ACHN (cell line): ENCODE measurements at places on chromosomes 2 and 18.

DNA sequence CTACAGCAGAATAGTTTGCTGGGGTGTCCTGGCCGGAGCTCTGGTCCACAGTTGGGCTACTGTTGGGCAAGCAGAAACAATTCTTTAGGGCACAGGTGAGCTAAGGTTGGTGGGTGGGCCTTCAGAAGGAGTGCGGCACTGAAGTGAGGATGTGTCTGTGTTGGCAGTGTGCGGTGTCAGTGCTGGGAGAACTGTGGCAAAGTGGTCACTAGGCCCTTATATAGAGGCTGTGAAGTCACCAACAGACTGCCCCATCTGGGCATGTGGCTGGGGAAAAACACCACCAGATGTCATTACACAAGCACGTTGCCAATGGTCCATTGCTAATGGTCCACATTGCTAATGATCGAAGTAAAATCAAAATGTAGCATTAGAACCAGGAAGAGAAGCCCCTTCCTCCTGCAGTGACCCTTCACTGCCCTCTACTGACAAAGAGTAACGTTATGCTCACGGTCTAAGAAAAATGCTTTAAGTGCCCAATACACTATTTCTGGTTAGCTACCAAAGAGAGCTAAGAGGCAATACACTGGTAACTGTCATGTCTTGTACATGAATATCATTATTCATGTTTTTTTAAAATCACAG lies 21.3 kb downstream of the SCN1A start:
- peak; percentile 54 for DNase-seq

GRCh38 chr2:191574232-191574631 lies 103.7 kb upstream of the NABP1 start:
- peak; percentile 41 for DNase-seq

DNA sequence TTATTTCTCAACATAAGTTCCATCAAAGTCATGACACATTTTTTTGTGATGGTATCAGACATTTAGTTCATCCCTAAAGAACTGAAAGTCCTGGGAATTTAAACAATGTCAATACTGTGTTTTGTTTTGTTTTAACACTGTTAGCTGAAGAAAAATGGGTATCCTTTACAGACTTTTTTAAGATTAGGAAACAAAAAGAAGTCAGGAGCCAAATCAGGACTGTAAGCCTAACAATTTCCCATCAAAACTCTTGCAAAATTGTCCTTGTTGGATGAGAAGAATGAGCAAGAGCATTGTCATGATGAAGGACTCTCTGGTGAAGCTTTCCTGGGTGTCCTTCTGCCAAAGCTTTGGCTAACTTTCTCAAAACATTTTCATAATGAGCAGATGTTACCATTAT lies 69.4 kb downstream of the SRD5A2 start:
- DNase-seq: no peak

- no peak for DNase-seq
Observed at GRCh38 chr2:235278771-235279355, 215.0 kb upstream of the AGAP1 start.

- peak; percentile 81 for DNase-seq
Observed at GRCh38 chr2:160666154-160667060, 172.8 kb upstream of the RBMS1 start.

DNA sequence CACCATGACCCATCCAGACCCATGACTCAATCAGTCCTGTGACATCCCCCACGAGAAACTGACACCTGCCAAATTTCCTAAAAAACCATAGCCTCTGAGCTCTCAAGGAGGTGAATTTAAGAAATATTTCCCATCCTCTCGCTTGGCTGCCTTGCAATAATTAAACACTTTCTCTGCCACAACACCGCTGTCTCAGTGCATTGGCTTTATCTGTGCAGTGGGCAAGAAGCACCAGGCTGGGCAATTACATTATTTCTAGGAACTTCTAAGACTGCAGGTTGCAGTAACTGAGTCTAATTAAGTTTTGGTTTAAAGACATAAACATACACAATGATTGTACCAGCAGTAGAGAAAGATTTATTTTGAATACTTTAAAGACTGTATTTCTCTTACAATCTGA lies 22.0 kb upstream of the RTTN start:
- DNase-seq: no peak

- no peak for DNase-seq
Observed at GRCh38 chr18:22789052-22789451, 144.1 kb upstream of the RBBP8 start.

- no peak for DNase-seq
Observed at GRCh38 chr2:175351512-175351911, 170.0 kb upstream of the ATP5MC3 start.

DNA sequence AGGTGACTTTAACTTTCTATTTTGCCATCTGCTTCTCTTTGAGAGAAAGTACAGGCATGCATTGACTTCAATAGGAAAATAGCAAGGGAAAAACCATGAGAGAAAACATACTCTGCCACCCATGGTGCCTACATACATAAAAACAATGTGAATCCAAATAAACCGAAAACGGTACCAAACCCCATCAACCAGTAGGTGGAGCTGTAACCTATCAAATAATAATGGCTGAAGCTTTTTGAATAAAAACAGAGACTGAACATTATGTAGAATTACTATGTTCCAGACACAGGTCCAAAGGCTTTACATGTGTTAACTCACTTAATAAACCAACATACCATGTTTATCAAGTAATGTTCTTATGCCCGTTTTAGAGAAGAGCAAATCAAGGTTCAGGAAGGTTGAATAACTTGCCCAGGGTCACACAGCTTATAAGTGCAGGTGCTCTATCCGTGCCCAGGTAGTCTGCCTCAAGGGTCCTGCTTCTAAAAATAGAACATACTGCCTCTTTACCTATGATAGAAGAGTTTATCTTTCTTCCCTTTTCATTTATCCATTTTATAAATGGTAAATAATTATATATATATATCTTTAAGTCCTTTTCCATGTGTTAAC lies 293.9 kb upstream of the SYT4 start:
- peak; percentile 48 for DNase-seq

DNA sequence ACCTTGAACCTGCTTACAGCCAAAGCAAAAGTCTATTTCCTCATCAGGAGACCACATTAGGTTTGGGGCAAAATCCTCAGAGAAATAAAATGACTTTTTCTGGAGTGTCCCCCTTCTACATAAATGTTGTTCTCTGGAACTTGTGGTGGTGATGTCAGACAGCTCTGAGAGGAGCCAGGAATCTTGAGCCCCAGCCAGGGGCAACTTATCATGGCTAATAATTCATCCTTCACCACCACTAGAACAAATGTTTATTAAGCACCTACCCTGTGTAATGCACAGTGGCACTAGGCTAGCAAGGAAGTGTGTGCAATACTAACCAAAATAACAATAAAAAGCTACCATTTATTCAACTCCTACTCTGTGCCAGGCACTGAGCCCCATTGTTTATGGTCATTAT lies 9.0 kb upstream of the BMP10 start:
- no peak for DNase-seq

DNA sequence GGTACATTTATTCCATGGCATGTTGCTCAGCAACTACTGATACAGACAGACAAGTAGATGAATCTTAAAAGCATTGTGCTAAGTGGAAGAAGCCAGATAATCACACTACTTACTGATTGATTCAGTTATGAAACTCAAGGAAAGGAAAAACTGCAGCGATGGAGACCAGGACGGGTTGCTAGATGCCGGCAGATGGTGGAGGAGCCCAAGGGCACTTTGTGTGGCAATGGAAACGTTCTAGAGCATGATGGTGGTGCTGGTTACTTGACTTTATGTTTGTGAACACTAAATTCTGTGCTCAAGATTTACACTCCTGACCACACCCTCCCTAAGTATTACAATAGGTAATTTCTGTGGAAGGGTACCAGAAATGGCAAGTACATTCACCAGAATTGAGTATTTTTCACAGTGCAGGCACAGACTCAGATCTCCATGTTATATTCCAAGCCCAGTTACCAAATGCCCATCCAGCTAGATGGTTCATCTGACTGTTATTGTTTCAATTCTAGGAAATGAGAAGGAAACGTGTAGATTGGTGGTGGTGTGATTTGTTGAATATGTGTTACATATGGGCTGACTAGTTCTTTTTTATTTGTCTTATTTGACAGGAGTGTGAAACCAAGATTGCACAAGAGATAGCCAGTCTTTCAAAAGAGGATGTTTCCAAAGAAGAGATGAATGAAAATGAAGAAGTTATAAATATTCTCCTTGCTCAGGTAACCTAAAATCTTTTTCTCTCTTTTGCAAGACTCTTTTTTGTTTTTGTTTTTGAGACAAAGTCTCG lies 55.1 kb downstream of the RALBP1 start:
- DNase-seq: no peak
